Osteocyte (in vitro differentiated cells): ENCODE measurements at places on chromosomes 11 and 22. TPM values are rescaled to one million over a fixed set of nuclear protein-coding genes. Genes with fewer than 3 reads are reported as not detected.

DNA sequence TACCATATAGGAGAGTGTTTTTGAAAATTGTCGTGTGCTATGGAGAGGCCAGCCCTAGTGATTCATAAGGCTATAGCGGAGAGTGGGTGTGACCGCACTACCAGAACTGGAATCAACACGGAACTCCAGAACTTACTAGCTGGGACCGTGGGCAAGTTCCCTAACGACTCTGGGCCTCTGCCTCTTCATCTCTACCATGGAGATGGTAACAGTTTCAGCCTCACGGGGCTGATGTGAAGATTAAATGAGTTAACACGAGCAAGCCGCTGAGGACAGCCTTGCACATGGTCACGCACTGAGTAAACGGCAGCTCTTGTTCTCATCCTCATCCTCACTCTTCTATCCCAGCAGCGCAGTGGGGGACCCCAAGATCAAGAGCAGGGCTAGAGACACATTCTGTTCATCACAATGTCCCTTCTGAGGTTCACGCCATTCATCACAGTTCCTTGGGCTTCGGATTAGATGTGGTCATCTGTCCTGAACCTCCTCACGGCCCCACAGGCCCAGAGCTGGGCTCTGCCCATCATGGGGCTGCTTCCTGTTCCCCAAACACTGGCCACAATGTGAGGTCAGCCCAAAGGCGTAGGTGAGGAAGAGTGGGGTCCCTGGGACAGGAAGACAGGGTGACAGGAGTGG lies 47.2 kb upstream of the CD5 start:
- no peak for DNase-seq

DNA sequence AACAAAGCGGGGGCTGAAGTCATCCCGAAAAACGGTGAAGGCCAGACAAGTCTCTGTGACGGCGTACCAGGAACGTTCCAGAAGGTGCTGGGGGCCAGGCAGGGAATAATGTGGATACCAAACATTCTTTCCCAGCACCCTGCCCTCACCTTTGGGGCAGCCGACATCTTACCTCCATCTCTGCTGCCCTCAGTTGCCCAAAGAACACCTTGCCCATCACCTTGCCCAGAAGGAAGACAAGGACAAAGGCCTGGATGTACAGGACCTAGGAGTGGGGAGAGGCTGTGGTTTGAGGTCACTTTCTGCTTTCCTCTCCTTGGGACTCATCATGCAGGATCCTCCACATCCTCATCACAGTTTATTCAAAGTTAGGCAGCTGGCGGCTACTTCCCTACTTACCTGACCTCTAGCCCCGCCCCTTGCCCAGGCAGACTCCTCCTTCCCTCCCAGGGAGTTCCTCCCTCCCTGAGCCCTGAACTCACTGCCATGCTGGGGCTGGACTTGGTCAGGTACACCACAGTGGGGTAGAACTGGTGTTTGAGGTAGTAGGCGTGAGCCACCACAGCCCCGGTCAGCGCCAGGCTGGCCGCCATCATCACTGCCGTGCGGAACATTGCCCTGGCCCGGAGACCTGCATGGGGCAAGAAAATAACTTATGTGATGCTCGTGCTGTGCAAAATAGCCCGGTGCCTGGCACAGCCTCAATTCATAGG lies 1.2 kb downstream of the SYVN1 start:
- DNase-seq, result no peak

DNA sequence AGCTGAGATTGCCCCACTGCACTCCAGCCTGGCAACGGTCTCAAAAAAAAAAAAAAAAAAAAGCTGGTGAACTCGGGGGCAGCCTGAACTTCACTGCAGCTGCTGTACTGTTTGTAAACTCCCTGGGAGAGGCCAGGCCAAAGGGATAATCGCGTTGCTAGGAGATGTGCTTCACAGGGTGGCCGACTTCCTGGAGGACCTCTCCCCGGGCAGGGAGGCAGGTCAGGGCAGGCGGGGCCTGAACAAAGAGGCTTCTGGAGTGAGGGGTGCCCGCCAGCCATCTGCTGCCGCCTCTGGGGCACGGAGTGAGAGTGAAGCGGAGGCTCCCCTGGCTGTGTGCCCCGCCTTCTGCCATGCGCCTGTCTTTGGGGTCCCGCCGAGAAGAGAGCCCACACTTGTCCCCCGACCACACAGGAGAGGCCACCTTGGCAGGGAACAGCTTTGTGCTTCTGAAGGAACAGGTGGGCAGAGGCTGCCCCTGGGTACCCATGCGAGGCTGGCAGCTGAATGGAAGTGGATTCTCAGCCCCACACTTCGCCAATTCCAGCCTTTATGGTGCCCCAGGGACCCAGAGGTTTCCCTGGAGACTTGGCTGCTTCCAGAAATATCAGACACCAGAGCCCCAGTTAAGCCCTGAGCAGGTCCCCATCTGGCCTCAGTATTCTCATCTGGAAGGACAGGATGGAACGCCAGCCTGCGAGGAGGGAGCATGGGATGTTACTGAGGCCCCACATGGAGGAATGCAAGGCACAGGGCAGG lies 29.6 kb downstream of the TMEM184B start:
- no peak for DNase-seq

DNA sequence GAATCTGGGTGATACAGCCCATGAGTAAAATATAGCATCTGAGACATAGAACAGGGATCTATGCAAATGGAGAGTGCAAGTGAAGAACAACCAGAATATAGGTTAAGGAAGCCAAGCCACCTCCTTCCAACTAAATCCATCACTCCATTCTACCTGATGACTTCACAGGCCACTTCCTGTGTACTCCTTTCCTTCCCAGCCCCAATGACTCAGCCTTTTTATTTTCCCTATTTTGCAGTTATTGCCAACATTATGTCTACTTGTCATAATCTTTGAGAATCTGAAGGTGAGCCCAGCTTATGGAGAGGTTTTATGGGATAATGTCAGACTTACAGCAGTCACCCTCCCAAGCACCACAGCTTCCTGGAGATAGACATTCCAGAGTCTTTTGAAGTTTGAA lies 1.4 kb upstream of the OR52M1 start:
- no peak for DNase-seq

The LGALS12 gene
- not detected in 2 replicates for total RNA-seq

The MPZL2 gene
- not detected in 2 replicates for total RNA-seq

DNA sequence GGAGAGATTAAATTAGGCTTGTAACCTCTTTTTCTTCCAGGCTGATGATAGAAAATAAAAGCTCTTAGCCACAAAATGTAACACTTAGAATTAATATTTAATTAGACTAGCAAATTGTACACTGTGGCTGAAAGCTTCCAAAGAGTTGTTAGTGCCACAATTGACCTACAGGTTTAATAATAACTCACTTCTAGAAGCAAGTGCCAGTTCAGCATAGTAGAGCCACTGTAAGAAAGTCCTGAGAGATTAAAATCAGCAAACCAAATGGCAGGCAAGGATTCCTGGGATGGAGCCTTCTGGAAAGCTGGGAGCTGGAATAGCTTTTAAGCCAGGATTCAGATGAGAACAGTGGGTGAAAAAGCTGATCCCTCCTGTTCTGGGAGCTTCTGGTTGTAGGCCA lies 131.0 kb downstream of the ELP4 start:
- no peak for DNase-seq

The CHRDL2 gene
- total RNA-seq, result not detected in 2 replicates

DNA sequence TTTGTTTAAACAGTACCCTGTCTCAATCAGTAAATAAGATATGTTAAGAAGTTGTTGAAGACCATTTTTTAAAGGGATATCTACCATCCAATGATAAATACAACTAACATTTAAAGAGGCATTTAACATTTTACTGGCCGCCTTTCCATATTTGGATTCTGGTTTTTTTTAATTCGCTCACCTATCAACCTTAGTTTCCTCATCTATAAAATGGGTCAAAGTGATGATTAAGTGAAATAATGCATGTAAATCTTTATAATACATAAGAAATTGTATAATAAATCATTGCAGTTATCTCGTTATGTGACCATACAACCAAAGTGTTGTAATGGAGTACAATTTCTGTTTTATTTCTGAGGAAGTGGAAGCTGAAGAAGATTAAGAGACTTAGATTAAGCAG lies 17.7 kb upstream of the ATP5MG start:
- DNase-seq, result no peak

DNA sequence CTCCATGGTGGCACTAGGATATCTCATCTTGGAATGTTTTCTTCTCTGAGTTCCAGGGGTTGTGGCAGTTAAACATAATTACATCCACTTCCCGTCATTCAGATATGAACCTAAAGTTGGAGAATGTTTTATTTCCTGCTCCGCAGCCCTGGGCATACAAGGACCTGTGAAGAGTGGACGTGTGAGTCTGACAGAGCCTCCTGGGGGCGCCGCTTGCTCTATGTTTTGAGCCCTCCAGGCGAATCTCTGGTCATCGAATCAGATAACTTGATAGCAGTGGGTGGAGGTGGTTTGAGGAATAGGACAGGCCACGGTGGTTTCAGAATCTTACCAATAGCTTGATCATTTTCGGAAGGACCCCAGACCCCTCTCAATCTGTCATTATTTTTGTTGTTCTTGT lies 174.2 kb downstream of the NTM start:
- DNase-seq, result no peak

GRCh38 chr11:21636561-21636960 lies 556.3 kb upstream of the ANO5 start:
- DNase-seq, result no peak

- DNase-seq, result no peak
These were observed 27.1 kb upstream of the STK33 start for GRCh38 chr11:8621147-8621546.

DNA sequence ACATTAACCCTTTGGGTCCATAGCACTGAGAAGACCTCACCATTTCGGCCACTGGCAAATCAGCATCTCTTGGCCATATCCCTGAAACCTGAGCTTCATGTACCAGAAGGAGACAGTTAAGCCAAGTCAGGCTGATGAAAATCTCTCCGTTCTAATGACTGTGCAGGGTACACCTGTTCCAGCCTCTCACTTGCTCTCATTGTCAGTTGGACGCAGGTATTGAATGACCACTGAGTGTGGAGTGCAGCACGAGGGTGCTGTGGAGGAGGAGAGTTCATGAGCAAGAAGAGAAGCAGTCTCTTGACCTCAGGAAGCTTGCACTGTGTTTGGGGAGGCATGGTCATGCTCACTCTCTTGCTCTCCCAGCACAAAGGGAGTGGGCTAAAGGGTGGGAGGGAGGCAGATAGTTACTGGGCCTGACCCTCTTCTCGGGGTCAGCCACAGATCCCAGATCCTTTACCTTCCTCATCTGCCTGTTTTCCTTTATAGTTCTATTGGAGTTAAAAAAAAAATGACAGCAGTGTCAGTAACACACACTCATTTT lies 65.2 kb downstream of the ZBTB16 start:
- DNase-seq, result no peak

- no peak for DNase-seq
These were observed 6.9 kb upstream of the ETS1 start for GRCh38 chr11:128594226-128594625.

The ANO1 gene
- total RNA-seq, result not detected in 2 replicates

GRCh38 chr11:124605719-124606118 lies 5.5 kb upstream of the PANX3 start:
- no peak for DNase-seq

DNA sequence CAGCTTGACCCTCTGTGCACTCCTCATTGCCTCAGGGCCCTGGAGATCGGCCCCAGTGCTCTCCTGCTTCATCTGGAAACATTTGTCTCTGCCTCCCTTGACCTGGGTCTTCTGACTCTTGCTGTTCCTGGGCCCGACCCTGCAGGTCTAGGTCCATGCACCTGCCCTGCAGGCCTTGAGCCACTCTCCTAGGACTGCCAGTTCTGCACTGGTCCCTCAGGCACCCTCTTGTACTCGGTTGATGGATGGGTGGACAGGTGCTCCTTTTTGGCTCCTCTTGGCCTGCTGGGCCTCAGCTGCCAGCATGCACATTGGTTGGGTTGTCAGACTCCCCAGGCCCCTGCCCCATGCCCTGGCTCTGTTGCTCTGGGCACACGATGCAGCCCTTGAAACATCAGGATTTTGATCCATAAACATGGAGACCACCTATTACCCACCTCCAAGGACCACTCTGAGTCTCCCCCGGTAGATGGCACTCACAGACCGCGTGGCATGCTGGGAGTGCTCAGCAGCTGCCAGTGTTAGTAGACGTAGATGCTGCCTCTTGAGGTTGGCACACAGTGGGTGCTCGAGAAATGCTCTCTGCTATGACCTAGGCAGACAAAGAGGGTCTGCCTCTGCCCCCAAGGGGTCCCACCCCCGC lies 20.2 kb upstream of the ACR start:
- DNase-seq, result no peak

DNA sequence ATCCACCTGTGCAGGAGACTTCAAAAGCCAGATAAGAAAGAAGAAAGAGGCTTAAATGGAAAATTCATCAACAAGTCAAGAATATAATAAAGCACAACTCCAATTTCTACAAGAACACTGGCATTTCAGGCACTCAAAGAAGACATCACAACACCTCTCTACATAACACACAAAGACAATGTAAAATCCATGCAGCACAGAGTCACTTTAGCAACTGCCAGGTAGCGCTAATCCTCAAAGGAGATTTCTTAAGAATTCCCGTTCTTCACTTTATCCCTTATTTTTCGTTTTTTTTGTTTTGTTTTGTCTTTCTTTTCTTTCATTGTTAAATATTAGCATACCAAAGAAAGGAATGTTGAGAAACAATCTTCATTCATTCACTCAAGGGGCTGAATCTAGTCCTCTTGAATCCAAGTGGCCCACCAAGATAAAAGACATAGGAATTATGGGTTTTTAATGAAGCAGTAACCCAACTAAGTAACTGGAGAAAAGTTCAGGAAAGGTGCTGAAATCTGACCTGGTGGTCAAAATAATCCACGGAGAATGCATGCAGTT lies 95.0 kb downstream of the CADM1 start:
- no peak for DNase-seq

The ZNF143 gene
- 22.1 and 26.8 TPM in 2 replicates for total RNA-seq

The HORMAD2 gene
- total RNA-seq, result not detected in 2 replicates

DNA sequence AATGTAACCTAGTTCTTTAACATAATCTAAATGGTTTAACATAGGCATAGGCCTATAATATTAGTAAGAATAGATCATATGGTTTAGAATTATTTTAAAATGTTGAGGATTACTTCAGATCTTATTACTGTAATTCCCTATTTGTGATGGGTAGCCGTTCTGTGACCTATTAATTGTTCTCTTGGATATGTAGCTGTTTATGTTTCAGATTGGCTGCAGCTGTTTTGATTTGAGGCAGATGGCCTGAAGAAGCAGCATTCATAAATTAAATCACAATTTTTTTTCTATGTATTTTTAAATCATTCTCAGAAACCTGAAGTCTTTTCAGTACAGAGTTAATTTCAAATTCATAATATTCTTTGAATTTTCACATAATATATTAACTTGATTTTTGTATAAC lies 104.5 kb downstream of the PDE3B start:
- DNase-seq, result no peak

DNA sequence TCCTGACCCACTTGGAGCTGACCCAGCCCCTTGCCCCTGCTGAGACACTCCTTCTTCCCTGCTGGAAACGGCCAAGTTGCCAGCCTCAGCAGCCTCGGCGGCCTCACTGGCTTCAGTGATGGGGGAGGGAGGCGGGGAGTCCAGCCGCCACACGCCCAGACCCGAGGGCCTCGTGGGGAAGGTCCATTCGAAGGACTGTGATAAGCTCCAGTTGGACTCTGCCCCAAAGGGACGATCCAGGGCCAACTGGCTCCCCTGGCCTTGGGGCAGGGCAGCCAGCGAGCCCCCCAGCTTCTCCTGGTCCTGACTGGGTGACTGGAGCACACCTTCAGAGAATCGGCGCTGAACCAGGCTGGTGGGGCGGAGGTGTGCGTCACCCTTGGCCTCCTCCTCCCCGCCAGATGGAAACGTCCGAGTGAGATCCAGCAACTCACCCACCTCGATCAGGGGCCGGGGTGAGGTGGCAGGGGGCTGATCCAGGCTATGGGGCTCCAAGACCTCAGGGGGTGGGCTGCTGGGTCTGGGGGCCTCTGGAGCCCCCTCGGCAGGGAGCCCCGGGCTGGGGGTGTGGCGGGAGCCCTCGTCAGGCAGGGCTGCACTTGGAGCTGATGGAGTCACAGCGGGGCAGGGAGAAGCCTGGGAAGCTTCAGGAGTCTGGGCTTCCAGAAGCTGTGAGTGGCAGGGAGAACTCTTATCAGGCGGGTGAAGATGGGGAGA lies 11.5 kb downstream of the TNKS1BP1 start:
- no peak for DNase-seq
